Epithelial cell of prostate (primary cell): ENCODE measurements at places on chromosomes 12 and 14.
A peak's percentile ranks its signal among the peaks of the same experiment; 100 is the strongest.

GRCh38 chr14:53778263-53778662, 178.4 kb downstream of the BMP4 start:
- no peak for DNase-seq

- no peak for DNase-seq
Observed at GRCh38 chr14:100567009-100567876, 20.0 kb downstream of the BEGAIN start.

DNA sequence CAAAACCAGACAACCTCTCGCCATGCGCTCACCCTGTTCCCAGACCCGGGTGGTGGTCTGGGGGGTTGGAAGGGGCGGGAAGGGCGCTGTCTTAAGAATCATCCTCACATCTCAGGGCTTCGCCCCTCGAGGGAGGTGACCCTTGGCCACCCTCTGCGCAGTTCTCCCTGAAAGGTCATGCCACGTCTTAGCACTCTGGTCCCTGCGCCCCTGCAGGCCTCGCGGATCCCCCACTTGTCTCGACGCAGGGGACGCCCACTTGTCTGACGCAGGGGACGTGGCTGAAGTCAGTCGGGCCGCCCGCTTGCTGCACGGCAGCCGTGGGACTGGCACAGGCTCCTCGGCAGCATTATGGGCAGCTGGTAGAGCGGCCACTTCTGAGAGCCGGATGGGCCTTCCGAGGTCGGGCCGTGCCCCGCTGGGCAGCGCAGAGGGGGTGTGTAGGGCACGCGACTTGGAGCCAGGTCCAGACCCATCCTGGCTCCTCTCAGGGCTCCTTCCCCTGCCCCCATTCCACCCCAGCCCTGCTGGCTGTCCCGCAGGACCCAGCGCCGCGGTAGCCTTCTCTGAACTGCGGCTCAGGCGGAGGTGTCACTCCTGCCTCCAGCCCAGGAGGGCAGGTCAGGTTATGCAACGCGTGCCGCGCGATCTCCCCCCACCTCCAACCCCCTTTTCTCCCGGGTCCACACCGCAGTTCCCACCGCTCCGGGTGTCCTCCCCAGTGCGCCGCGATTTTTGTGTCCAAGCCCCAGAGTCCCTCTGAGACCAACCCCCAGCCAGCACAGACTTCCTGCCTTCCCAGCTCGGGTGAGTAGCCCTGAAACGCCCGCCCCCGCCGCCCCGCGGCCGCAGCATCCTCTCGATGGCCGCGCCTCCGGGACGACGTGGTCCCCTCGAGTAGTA, 40.9 kb upstream of the CAPRIN2 start:
- no peak for DNase-seq

- DNase-seq, result no peak
Observed at GRCh38 chr12:65756956-65757511, 67.2 kb upstream of the HMGA2 start.

GRCh38 chr14:100298551-100299237, 7.5 kb downstream of the SLC25A29 start:
- DNase-seq, result no peak

DNA sequence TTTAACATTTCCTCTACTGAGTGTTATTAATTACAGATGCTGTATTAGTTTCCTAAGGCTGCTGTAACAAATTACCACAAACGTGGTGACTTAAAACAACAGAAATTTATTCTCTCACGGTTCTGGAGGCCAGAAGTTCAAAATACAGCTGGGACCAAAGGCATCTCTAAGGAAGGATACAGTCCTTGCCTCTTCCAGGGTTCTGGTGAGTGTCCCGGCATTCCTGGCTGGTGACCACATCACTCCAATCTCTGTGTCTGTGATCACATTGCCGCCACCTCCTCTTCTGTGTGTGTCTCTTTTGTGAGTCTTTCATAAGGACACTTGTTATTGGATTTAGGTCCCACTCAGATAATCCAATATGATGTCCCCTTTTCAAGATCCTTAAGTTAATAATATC, 85.1 kb upstream of the CCDC198 start:
- DNase-seq, result no peak

DNA sequence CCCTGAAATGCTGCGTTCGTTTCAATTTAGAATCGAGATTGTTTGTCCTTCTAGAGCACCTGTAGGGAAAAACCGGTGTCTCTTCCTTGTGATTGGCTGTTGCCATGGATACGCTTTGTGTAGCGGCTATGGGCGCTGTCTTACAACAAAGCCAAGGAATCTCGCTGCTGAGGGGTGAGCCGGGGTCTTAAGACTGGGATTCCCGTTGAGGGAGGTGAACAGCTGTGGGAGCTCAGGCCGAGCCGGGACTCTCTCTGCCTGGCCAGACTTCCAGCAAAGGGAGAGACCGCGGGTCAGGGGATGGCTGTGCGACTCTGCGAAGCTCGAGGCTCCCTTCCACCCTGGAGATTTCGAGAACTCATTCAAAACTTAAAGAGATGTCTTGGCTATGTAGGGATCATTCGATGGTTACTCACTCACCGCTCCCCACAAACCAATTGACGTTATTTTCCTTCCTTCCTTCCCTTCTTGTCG, at the start of the genes LRRIQ1 and TSPAN19:
Gene LRRIQ1 (plus strand): TSS at position 118 of the 474 bp plus-strand sequence. CDS start 1,826 bp downstream, outside the sequence.
Gene TSPAN19 (minus strand): TSS at position 44 of the 474 bp plus-strand sequence. CDS start 6,331 bp downstream, outside the sequence.
- DNase-seq, result peak; percentile 31

- DNase-seq, result no peak
Observed at GRCh38 chr14:54767139-54767431, 135.5 kb downstream of the GCH1 start.

DNA sequence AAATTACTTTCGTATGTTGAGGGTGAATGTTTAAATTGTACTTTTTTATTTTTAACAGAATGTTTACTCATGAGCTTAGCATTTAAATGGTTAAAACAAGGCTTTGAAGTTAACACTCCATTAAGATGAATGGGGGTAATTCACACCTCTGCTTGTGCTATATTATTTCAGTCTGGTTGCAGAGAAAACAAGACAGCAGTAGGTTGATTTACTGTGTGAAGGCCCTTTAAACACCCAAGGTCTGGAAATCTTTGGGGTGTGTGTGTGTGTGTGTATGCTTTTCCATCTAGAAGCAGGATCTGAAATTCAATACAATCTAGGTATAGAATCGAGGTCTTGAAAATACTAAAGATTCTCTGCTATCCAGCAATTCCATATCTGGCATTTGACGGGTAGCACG, 83.8 kb downstream of the SLC38A6 start:
- DNase-seq, result no peak

DNA sequence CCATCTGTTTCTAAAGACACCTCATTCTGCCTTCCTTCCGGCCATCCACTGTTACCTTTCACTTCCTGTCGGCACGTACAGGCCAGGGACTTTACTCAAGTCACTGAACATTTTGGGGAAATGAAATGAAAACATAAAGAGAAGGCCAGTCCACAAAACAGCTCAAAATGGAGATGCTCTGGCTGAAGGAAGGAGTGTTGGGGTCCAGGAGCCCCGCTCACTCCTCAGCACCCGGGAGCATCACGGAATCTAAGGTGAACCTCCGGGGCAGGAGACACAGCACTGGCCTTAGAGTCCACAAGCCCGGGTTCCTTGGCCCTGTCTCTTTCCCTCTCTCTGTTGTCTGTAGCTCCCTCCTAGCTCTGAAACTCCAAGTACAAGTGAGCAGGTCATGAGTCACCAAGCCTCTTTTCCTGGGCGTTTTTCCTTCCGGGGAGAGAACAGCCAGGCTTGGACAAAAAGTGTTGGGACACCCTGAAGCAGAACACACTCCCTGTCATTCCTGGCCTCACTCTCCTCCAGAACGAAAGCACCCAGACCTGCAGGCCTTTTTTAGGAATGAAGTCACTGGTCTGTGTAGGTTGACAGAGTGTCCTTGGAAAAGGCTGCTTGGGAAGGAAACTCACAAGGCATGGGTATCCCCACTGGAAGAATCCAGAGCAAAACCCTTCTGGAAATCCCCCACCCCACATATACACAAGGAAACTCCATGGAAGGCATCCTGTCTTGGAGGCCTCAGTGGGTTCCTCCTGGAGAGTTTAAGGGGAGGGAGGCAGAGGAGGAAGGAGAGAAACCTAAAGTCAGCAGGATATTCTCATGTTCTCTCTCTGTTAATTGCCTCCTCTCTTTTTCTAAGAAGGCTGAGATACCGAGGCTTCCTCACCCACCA, 245.3 kb downstream of the ZFP36L1 start:
- DNase-seq, result peak; percentile 92

DNA sequence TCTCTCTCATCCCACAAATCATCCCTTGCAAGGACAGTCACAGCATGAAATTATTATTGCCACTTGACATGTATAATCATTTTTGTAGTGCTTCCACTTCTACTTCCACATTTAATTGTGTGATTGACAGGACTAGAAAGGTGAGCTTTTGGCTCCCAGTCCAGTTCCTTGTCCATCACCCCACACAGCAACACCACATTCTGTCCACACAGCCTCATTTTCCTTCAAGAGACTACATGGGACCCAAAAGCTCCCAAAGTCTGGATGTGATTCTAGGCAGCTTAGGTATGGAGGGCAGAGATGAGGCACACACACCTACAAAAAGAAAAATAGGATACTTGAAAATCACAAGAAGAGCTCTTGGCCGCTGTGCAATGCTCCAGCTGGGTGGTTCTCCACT, 366.3 kb downstream of the DPF3 start:
- no peak for DNase-seq

GRCh38 chr12:51871126-51871525, 16.8 kb upstream of the ANKRD33 start:
- no peak for DNase-seq

DNA sequence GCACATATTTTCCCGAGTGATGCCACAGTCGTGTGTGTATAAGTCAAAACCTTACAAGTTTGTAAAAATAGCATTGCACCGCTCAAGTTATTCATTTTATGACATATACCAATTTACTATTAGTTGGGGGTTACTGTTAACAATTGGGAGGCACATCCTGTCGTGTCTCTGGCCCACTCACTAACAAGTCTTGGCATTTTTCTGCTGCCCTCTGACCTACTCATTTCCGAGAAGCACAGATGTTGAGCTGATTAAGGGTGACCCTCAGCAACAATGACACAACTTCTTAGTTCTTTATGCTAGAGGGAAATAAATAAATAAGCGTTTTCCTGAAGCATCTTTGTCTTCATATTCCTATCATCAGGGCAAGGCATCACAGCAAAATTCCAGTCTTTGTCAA, 6.8 kb upstream of the ATG14 start:
- DNase-seq, result no peak

GRCh38 chr14:91568626-91569025, 58.5 kb upstream of the PPP4R3A start:
- DNase-seq, result no peak

DNA sequence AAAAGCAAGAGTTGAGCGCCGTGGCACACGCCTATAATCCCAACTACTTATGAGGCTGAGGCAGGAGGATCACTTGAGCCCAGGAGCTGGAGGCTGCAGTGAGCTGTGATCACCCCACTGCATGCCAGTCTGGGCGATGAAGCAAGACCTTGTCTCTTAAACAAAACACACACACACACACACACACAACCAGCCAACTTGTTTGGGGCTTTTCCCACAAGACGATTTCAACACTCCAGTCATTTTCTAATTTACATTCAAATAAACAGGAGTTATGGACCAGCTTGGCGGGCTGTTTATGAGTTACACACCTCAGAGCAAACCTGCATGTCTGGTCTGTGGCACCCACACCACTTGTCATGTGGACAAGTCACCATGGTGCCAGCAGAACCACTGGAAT, 6.7 kb downstream of the GLTP start:
- no peak for DNase-seq

- no peak for DNase-seq
Observed at GRCh38 chr12:102669056-102669455, 188.7 kb upstream of the IGF1 start.

DNA sequence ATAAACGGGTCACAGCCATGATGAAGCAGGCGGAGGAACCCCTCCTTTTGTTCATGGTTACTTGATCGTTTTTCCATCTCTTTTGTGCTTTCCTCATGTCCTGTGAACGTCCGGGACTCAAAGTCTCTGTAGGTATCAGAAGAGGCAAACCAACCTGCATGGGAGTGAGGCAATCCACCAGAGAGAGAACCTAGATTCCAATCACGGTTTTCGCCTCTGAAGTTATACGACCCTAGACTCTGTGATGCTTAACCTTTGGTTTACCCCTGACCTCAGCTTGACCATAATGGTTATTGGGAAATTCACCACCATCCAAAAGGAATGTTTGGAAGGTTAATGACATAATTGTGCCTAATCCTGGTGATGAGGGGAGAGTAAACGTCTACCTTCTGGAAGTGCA, 186.8 kb upstream of the PRICKLE1 start:
- DNase-seq, result no peak
